Suppressor macrophage treated with lipopolysaccharide for 4 hours (primary cell): ENCODE measurements at places on chromosomes 6 and 20.

- no peak for DNase-seq
Measured at GRCh38 chr6:101777646-101778045, 384.1 kb downstream of the GRIK2 start.

GRCh38 chr20:3315136-3315535, 76.1 kb upstream of the SLC4A11 start:
- DNase-seq = no peak

DNA sequence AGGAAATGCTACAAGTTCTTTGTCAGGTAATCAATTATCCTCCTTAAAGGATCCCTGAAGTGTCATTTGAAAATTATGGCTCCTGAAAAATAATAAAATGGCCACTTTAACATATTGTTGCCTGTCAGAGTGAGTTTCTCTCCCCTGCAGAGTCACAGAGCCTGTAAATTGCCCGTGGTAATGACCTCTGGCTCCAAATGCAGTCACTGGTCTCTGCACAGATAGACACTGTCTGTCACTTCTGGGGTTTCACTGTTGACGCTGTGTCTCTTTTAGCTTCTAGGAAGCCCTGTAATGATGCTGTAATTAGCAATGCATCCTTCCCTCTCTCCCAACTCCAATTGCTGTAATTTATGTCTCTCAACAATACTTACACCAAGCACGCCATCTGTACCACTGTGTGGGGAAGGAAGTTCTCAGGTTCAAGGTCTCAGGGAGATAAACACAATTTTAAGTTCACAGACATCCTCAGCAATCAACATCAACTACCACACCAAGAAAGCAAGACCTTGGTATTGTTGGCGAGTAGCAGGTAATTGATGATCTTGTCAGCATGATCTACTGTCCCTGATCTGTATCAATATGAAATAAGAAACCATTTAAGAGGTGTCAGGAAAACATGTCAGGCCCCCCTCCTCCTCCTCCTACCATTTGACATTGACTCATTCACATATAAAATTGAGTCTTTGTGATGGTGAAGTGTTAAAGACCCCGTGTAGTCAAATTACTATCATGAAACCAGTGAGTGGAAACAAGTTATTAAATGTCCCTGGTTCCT, 91.2 kb upstream of the SULF2 start:
- DNase-seq = no peak

- no peak for DNase-seq
Measured at GRCh38 chr6:68901044-68901443, 266.0 kb downstream of the ADGRB3 start.

DNA sequence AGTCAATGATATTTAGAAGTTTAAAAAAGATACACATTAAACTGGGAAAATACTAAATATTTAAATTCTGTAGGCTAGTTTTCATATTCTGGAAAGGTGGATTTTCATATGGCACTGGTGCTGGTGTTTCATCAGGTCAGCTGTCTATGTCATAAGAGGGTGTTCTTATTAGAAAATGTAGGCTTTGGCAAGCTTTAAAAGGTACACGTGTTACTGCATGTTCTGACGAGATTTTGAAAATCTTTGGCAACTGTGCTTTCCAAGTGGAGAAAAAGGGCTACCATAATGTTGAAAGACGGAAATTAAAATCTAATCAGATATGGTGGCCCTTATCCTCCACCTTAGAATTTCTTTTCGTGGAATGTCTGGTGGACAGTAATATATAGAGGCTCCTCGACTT, 30.0 kb downstream of the SLC22A3 start:
- DNase-seq = no peak

GRCh38 chr6:127547904-127548649, 28.9 kb upstream of the C6orf58 start:
- no peak for DNase-seq

GRCh38 chr6:98672681-98673475, 161.5 kb upstream of the POU3F2 start:
- no peak for DNase-seq

- DNase-seq = peak; percentile 53
Measured at GRCh38 chr20:20272686-20273085, 95.2 kb upstream of the INSM1 start.

DNA sequence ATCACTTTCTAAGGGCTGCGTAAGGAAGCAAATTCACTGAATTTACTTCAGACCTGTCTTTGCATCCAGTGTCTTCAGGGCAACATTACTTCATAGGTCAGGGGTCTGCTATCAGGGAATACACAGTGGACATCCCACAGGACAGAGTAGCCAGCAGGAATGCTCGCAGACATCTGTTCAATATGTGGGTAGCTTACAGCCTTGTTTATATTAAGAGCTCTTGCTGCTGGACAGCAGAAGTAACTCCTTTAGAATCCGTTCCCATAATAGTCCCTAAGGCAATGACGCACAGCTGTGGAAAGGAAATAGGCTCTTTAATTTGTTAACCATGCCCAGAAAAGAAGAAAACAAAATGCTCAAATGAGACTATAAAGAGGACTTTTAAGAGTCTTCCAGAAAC, 198.7 kb downstream of the MOXD1 start:
- no peak for DNase-seq

GRCh38 chr20:308427-309038, 11.2 kb downstream of the ZCCHC3 start:
- DNase-seq = no peak

DNA sequence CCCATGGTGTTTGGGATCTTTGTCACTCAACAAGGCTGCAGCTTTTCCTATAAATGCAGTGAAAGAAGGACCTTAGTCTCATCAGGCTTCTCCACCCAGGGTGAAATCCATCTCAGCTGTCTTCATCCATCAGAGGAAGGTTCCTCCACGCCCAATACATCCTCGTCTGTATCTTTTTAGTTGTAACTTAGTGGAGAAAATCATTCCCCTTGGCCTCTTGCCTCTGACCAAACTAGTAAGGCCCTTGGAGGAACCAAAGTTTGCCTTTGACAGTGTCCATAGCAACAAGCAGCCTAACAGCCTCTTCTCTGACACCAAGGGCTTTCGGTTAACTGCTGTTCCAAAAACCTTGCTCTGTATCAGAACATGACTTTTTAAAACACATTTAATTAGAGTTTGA, 230.3 kb upstream of the ECI2 start:
- no peak for DNase-seq

DNA sequence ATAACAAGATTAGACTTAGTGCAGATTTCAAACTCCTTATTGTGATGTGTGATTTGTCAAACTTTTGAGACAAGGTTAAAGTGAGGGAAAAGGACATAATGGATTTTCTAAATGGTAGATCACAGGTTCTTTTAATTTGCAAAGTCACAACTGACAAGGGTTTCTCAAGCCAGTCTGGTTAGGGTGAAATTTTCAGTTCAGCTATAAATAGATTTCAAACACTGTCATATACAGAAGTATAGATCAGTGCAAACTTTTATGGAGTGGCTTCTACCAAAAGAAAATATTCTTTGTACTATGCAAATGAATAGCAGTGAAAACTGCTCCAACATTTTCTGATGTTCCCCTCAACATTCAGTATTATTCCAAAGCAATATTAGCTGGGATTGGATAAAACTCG, 337.1 kb upstream of the MAN1A1 start:
- DNase-seq = no peak

- no peak for DNase-seq
Measured at GRCh38 chr6:162165479-162165878, 562.1 kb downstream of the PRKN start.

- DNase-seq = no peak
Measured at GRCh38 chr20:53122853-53123252, 150.7 kb downstream of the TSHZ2 start.

- no peak for DNase-seq
Measured at GRCh38 chr20:39453890-39454289, 491.7 kb downstream of the DHX35 start.

- no peak for DNase-seq
Measured at GRCh38 chr6:83893024-83893423, 33.5 kb downstream of the CYB5R4 start.

DNA sequence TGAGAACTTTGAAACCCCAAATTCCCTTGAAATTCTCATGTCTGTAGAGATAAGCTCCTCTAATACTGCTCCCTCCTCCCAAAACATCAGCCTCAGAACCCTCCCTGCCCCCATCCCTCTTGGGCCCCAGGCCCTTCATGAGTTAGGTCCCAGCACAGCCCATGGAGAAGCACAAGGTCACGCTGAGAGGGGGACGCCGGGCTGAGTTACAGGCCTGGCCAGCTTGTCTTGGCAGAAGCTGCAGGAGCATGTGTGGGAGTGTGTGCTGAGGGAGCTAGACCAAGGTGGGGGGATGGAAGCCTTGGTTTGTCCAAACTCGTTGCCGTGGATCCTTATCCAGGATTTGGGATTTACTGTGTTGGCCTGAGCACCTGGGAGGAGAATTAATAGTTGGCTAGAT, 8.5 kb upstream of the PTCRA start:
- no peak for DNase-seq

- no peak for DNase-seq
Measured at GRCh38 chr6:21158873-21159272, 434.7 kb upstream of the SOX4 start.

- DNase-seq = peak; percentile 55
Measured at GRCh38 chr6:79630883-79631692, at the start of gene SH3BGRL2. TSS of gene SH3BGRL2 (plus strand) at chr6:79631329. CDS start at chr6:79631462, 133 bp downstream.

GRCh38 chr6:119346450-119346849, 3.1 kb downstream of the MAN1A1 start:
- no peak for DNase-seq

GRCh38 chr6:70821751-70822150, 135.1 kb downstream of the B3GAT2 start:
- no peak for DNase-seq

GRCh38 chr6:134850721-134851305, 99.1 kb downstream of the ALDH8A1 start:
- no peak for DNase-seq

DNA sequence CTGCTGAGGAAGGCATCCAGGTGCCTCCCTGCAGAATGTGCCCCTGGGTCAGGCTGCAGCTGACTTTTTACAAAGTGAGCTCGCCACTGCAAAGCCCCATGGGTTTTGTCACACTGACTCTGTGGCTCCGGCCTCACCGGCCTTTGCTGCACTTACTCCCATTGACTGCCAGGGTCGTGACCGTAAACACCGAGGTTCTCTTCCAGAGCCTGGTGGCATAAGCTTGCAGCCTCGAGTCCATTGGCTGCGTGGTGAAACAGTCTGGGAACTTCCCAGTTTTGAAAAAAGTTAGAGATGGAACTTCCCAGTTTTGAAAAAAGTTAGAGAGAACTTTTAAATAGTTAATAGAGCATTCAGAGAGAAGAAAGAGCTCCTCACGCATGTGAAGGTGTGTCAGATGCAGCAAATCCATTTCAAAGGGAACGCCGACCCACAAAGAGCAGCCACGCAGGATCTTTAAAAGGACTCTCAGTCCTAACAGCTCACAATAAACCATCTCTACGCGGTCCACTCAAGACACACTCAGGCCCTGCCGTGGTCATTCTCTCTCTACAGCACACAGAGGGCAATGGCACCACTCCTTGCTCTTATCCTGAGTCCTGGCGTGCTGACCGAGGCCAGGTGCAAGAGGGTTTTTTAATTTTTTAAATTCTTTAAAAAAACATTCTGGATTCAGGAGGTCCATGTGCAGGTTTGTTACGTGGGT, 12.8 kb downstream of the RAMACL start:
- peak; percentile 36 for DNase-seq

- DNase-seq = no peak
Measured at GRCh38 chr6:1372690-1373089, 16.7 kb upstream of the FOXF2 start.

DNA sequence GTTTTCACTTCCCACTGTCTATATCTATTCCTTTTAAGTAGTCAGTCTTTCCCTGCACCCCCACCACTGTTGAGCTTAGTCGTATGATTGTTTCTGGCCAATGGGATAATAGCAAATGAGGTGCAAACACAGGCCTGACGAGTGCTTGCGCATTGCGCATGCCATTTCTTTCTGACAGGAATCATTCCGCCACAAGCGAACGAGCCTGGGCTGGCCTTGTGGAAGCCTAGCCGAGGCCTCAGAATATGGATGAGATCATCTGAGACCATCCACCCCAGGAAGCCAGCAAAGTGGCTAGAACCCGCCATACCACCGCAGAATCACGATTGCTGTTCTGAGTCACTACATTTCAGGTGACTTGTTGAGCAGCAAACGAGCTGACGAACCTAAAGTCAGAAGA, 52.2 kb upstream of the PRL start:
- no peak for DNase-seq

DNA sequence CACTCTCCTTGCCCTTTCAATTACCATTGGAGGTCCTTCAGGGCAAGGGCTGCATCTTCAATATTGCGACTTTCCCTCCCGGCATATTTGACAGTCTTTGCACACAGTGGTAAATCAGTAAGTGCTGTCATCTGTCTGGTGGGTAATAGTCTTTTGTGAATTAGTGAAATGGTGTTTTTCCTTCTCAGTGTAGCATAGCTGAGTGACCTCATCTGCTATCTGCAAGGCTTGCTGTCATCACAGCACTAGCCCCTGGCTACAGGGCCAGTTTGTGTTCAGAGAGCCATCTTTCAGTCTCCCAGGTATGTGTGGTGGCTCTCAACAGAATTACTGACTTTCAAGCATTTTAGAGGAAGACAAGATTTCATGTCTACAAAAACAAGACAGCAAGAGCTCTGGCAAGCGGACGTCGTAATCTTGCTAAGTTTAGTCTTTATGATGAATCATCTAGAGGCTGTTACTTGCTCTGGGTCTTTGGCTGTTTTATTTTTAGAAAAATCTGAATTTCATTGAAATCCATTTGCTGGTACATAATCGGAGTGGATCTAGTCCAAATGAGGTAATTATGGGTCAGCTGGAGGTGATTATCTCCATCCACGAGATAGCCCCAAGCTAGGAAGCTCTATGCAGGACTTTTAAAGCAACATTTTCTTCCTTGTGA, 528.9 kb downstream of the EPM2A start:
- no peak for DNase-seq

DNA sequence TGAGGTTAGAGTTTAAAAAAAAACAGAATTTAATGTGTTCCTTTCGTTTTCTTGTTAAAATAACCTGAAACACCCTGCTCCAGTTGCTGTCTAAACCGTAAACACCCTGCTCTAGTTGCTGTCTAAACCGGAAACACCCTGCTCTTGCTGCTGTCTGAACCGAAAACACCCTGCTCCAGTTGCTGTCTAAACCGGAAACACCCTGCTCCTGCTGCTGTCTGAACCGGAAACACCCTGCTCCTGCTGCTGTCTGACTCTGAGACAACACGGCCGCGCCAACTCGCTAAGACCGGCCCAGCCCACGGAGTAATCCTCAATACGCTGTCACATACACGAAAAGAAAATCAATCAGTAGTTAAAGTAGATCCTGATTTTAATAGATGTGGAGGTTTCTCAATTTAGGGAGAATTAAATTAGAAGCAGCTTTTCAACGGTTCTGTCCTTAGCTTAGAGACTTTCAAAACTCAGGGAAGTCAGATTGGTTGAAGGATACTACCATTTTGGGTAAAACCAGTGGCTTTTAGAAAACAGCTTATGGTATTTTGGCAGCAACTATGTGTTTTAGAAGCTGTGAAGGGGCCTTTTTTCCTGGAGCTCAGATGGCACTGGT, 98.3 kb downstream of the RAMACL start:
- peak; percentile 74 for DNase-seq

- DNase-seq = no peak
Measured at GRCh38 chr6:29948277-29948676, 5.9 kb downstream of the HLA-A start.

- DNase-seq = no peak
Measured at GRCh38 chr20:3243718-3244358, 4.8 kb upstream of the SLC4A11 start.

GRCh38 chr20:48098866-48099265, 313.6 kb upstream of the SULF2 start:
- DNase-seq = no peak
